Type B pancreatic cell (in vitro differentiated cells): ENCODE measurements at places on chromosomes 5 and 9. TPM values are rescaled to one million over a fixed set of nuclear protein-coding genes. Genes with fewer than 3 reads are reported as not detected.

The TTC23L gene
- 1.8 and 2.1 TPM in 2 replicates for total RNA-seq

The TPPP gene
- 3.6 and 5.0 TPM in 2 replicates for total RNA-seq

The KIF4B gene
- total RNA-seq = 0.14 and 0.17 TPM in 2 replicates

The OR2V1 gene
- total RNA-seq = not detected in 2 replicates

The ISL1 gene
- 31.5 and 39.4 TPM in 2 replicates for total RNA-seq

The CDH9 gene
- total RNA-seq = 0.68 TPM in 1 of 2 replicates, not detected in the other

DNA sequence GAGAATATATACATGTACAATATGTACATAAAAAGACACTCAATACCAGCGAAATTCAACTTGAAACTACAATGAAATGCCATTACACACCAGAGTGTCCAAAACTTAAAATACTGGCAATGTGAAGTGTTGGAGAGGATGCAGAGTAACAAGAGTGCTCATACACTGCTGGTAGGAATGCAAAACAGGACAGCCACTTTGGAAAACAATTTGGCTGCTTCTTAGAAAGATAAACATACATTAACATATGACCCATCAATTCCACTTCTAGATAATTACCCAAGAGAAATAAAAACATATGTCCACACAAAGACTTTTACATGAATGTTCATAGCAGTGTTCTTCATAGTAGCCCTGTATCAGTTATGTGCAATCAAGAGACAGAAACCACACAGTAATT lies 39.4 kb upstream of the BARX1 start:
- no peak for DNase-seq
- no peak overlapping the region for H3K27ac ChIP-seq
- H3K4me3 ChIP-seq = no peak overlapping the region
- H3K27me3 ChIP-seq = peaks cover 22% of the 10 kb centered on the region

GRCh38 chr9:81823672-81824554 lies 104.3 kb upstream of the SPATA31D4 start:
- no peak overlapping the region for H3K27ac ChIP-seq
- H3K4me1 ChIP-seq = peaks cover 28% of the 10 kb centered on the region
- no peak for DNase-seq
- no peaks in the 10 kb centered on the region for H3K36me3 ChIP-seq
- H3K27me3 ChIP-seq = peaks cover 12% of the 10 kb centered on the region
- no peak overlapping the region for H3K4me3 ChIP-seq

DNA sequence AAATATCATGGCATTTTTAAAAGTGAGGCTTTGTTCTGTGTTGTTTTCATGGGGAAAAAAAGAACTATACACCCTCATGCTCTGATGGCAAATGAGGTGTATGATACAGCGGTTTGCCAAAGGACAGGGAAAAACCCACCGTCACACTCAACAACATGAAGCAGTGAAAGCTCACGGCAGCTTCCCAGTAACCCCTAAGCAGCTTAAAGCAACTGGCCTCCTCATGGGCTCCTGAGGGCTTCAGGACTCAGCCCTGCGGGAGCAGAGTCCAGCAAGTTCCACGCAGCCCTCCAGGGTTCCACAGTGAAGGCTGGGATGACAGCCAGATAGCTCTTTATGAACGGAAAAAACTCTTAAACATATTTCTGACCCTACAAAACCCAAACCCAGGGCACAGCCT lies 12.9 kb downstream of the BARHL1 start:
- DNase-seq = no peak
- H3K4me3 ChIP-seq = no peak overlapping the region
- H3K27ac ChIP-seq = no peak overlapping the region
- peaks cover 9% of the 10 kb centered on the region for H3K4me1 ChIP-seq
- peaks cover 32% of the 10 kb centered on the region for H3K27me3 ChIP-seq
- peaks cover 16% of the 10 kb centered on the region for H3K36me3 ChIP-seq

- no peaks in the 10 kb centered on the region for H3K4me1 ChIP-seq
- H3K4me3 ChIP-seq = no peak overlapping the region
- no peaks in the 10 kb centered on the region for H3K36me3 ChIP-seq
- DNase-seq = no peak
- no peak overlapping the region for H3K27ac ChIP-seq
Measured at GRCh38 chr5:131966551-131966950, 21.1 kb upstream of the MEIKIN start.

DNA sequence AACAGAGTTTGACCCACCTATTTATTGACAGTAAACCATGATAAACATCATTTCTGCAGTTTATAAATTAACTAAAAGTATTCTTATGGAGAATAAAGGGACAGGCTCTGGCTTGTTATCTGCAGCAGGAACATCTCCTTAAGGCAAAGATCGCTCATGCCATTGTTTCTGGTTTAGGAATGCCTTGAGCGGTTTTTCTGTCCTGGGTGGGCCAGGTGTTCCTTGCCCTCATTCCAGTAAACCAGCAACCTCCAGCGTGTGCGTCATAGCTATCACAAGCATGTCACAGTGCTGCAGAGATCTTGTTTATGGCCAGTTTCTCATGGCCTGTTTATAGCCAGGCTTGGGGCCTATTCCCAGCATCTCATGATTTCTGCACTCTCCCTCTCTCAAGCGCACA lies 521.7 kb downstream of the HINT1 start:
- peaks cover 3% of the 10 kb centered on the region for H3K27me3 ChIP-seq
- no peaks in the 10 kb centered on the region for H3K4me1 ChIP-seq
- no peak overlapping the region for H3K4me3 ChIP-seq
- no peak overlapping the region for H3K27ac ChIP-seq
- H3K36me3 ChIP-seq = no peaks in the 10 kb centered on the region

DNA sequence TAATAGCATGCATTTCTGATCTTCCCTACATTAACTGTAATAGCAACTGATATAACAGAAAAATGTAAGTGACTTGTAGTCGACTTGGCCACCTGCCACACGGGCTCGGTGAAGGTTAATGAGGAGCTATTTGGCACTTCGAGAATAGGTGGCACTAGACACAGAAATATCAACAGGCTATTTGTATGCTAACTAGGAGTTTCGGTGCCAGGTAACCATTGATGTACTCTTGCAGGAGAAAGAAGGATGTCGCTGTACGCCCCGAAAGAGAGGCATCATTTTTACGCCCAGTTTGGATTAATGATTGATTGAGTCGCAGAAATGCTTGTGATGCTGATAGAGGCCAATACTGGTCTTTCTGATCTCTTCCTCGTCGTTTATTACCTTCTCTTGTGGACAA lies 516 bp upstream of the DMRT2 start:
- H3K36me3 ChIP-seq = peaks cover 10% of the 10 kb centered on the region
- H3K4me1 ChIP-seq = peaks cover 38% of the 10 kb centered on the region
- H3K4me3 ChIP-seq = peak overlapping the region; percentile 85

DNA sequence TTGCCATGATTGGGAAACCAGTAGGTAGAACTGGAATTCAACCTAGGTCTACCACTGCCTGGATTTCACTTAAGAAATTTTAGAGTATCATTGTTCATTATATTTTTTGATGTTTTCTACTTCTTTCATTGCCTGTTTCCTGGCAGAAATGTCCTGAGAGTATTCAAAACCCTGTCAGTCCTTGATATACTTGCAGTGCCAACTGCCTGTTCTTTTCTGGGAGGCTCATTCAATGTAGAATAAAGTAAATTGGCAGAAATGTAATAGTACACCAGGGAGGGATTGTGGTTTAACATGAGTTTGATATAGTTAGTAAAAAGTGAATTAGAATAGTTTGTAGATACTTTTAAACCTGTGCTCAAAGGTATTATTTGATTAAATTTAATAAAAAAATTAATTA lies 286.3 kb downstream of the FBXL7 start:
- H3K4me3 ChIP-seq = no peak overlapping the region
- no peak overlapping the region for H3K27ac ChIP-seq
- no peaks in the 10 kb centered on the region for H3K4me1 ChIP-seq
- no peak for DNase-seq
- H3K27me3 ChIP-seq = no peaks in the 10 kb centered on the region

DNA sequence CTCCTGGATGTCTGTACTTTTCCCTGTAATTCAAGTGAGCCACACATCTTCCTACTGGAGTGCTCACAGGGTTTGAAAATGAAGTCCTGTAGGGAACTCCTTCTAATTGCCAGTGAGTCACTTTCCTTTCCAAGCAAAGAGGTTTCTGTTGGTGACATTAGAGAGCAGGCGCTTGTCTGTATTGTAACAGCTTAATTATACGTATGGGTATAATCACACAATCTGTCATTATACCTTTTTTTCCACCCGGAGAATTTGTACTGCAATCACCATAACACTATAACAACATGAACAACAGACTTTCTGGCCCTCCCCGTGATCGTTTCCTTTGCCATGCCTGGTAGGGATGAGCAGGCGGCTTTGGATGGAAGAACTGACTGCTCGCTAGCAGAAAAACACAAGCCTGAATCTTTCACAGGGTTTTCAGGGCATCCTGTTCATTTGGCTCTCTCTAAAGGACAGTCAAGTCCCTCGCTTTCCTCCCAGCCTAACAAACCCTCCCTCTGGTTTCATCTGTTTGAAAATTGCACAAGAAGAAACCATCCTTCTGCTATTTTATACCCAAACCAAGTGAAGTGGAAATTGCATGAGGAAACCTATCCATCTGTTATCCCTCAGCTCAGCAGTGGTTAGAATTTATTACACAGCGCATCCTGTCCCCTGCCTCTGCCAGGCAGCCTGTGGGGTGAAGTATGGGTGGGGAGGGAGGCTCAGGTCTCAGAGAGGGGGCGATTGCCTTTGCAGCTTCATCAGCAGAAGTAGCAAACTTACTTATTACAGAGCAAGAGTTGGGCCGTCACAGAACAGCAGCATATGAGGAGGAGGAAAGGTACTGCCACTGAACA lies 307.0 kb upstream of the TLE4 start:
- H3K27ac ChIP-seq = no peak overlapping the region
- peaks cover 66% of the 10 kb centered on the region for H3K27me3 ChIP-seq
- DNase-seq = no peak
- H3K4me1 ChIP-seq = peaks cover 8% of the 10 kb centered on the region
- H3K36me3 ChIP-seq = no peaks in the 10 kb centered on the region

- H3K27me3 ChIP-seq = no peaks in the 10 kb centered on the region
- DNase-seq = no peak
- H3K36me3 ChIP-seq = peaks cover 10% of the 10 kb centered on the region
- no peak overlapping the region for H3K4me3 ChIP-seq
Measured at GRCh38 chr9:137682428-137683105, 63.8 kb downstream of the EHMT1 start.

GRCh38 chr5:86881493-86882090 lies 263.9 kb downstream of the COX7C start:
- H3K36me3 ChIP-seq = no peaks in the 10 kb centered on the region
- H3K4me1 ChIP-seq = no peaks in the 10 kb centered on the region
- no peak overlapping the region for H3K27ac ChIP-seq
- H3K27me3 ChIP-seq = peaks cover 3% of the 10 kb centered on the region

DNA sequence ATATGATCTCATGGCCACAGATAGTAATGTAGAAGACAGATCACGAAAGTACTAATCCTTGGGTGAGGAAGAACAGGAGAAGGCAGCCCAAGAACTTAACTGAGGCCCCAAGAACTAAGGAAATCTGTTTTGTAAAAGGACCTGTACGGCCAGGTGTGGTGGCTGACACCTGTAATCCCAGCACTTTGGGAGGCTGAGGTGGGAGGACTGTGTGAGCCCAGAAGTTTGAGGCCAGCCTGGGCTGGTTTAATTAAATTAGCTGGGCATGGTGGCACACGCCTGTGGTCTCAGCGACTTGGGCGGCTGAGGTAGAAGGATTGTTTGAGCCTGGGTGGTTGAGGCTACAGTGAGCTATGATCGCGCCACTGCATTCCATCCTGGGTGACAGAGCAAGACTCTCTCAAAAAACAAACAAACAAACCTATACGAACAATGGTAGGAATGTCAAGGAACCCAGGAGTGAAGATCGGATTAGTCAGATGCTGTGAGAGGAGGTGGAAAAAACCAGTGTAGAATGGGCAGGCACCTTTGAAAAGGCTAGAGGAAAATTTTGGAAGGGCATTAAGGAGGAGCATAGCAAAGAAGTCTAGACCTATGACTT lies 283.8 kb upstream of the DMRT1 start:
- H3K36me3 ChIP-seq = no peaks in the 10 kb centered on the region
- H3K4me1 ChIP-seq = peaks cover 22% of the 10 kb centered on the region
- no peak overlapping the region for H3K27ac ChIP-seq
- H3K27me3 ChIP-seq = no peaks in the 10 kb centered on the region
- H3K4me3 ChIP-seq = no peak overlapping the region
- DNase-seq = no peak

DNA sequence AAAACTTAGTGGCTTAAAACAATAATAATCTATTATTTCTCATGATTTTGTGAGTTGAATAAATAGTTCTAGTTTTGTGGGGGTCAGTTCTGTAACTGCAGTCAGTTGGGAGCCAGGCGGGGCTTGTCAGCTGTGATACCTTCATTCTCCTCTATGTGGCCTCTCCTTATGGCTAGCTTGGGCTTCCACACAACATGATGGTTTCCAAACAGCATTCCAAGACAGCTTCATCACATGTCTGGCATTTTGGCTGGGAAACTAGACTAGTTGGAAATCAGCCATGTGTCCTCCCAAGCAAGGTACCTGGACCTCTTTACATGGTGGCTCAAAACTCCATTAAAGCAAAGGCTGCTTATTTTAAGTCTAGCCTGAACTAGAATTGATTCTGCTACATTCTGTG lies 61.4 kb upstream of the RANBP3L start:
- no peak overlapping the region for H3K4me3 ChIP-seq
- H3K27ac ChIP-seq = no peak overlapping the region
- H3K27me3 ChIP-seq = no peaks in the 10 kb centered on the region
- no peak for DNase-seq
- H3K4me1 ChIP-seq = peaks cover 24% of the 10 kb centered on the region

- H3K36me3 ChIP-seq = no peaks in the 10 kb centered on the region
- DNase-seq = no peak
- H3K4me3 ChIP-seq = no peak overlapping the region
- no peaks in the 10 kb centered on the region for H3K27me3 ChIP-seq
- H3K4me1 ChIP-seq = no peaks in the 10 kb centered on the region
Measured at GRCh38 chr9:80040457-80040856, 468.7 kb downstream of the TLE4 start.

GRCh38 chr9:108186642-108187395 lies 669.0 kb downstream of the ACTL7B start:
- H3K27me3 ChIP-seq = peaks cover 4% of the 10 kb centered on the region
- no peak for DNase-seq
- no peak overlapping the region for H3K4me3 ChIP-seq
- no peaks in the 10 kb centered on the region for H3K36me3 ChIP-seq
- H3K27ac ChIP-seq = no peak overlapping the region

GRCh38 chr5:6431214-6432195 lies 17.2 kb upstream of the UBE2QL1 start:
- no peak overlapping the region for H3K4me3 ChIP-seq
- peaks cover 51% of the 10 kb centered on the region for H3K27me3 ChIP-seq
- no peaks in the 10 kb centered on the region for H3K4me1 ChIP-seq
- H3K36me3 ChIP-seq = no peaks in the 10 kb centered on the region

DNA sequence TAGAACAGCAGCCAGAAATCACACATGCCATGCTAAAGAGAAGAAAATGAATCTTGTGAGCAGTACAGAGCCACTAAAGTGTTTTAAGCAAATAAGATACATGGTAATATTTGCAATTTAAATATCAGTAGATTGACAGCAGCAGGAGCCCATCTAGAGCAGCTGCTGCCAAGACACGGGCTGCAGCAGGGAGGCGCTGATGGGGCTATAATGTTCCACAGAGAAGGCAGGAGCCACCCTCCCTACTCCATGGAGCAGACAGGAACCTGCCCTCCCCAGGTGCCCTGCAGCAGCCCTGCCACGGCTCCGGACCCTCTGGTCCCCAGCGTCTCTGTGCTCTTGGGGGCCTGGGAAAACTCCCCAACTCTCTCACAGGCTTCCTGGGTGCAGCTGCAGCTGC lies 224.1 kb upstream of the ISL1 start:
- H3K4me3 ChIP-seq = no peak overlapping the region
- no peaks in the 10 kb centered on the region for H3K27me3 ChIP-seq
- no peak for DNase-seq
- H3K4me1 ChIP-seq = no peaks in the 10 kb centered on the region
- H3K27ac ChIP-seq = no peak overlapping the region
